AG04449 (cell line): ENCODE measurements at places on chromosomes 3 and 15.
A peak's percentile ranks its signal among the peaks of the same experiment; 100 is the strongest.

GRCh38 chr3:171455603-171456550, 4.3 kb downstream of the TNIK start:
- DNase-seq, result no peak

- no peak for DNase-seq
Observed at GRCh38 chr3:51063053-51063452, 322.0 kb upstream of the MANF start.

GRCh38 chr15:60635507-60636352, 156.8 kb upstream of the ICE2 start:
- no peak for DNase-seq

- no peak for DNase-seq
Observed at GRCh38 chr3:156416846-156417558, 137.9 kb downstream of the SSR3 start.

- DNase-seq, result no peak
Observed at GRCh38 chr3:152942366-152942765, 107.4 kb downstream of the P2RY1 start.

DNA sequence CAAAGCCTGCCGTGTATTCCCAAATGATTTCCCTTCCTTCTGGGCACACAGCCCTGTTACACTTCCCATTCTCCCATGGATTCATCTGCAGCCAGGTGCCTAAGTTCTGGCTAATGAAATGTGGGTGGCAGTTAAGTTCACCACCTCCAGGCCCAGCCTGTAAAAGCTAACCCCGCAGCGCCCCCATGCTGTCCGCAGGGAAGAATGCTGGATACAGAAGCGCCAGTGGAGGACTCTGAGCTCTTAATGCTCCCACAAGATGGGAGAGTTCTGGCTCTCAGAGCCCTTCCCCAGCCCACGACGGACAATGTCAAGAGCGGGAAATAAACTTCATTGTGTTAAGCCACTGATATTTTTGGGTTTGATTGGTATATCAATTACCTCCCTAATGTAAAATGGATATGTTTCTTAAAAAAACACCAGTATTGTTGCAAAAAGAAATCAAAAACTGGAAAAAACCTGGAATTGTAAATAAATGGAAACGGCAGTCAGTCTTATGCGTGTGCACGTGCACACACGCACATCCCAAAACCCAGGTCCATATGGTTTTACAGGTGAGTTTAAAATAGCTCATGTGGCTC, 37.7 kb upstream of the FGD5 start:
- DNase-seq, result no peak

DNA sequence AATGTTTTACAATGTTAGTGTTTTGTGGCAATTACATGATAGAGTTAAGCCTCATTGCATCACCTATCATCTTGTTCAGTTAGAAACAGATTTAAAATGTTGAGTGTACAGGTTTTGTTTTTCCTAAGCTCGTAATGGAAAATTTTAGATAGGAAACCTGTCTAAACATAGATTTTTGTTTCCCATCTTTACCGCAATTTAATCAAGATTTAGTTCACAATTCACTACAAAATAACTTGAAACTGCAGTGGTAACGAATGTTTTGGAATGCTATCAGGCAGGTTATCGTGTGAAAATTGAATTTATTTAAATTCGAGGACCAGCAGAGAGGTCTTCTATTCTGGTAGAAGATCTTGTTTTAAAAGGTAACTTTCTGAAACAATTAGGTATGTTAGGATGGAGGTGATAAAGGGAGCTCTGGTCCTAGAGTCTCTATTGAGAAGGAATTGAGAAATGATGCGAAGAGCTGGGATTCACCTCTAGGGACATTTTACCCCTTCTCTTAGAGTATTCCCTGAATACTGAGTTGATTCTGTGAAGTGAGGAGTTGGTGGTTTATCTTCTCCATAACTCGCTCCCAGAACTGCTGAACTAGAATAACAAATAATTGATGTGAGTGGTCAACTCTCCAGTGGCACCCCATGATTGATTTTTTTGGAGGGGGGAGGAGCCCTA, 1.4 kb downstream of the DOCK3 start:
- no peak for DNase-seq

- DNase-seq, result no peak
Observed at GRCh38 chr15:50135031-50135551, 16.1 kb upstream of the ATP8B4 start.

GRCh38 chr3:70358978-70359580, 46.6 kb upstream of the MDFIC2 start:
- DNase-seq, result peak; percentile 3

DNA sequence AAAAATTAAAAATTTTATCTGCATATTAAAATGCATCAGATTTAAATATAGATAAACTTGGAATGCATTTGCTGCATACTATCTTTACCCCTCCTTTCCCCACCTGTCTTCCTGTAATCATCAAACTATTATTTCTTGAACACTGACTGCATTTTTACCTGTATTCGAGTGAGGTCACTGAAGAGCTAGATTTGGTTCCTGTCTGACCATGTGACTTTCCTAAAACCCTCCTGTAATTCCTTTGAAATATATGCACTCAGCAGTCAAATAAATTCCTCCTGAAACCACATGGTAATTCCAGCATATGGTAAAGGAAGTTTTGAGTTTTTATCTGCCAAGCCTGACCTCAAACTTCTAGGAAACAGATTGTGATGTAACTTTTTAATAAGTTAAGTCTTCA, 445.6 kb upstream of the FRG2C start:
- DNase-seq, result no peak

GRCh38 chr15:45799508-45799907, 164.7 kb downstream of the SQOR start:
- DNase-seq, result no peak

- DNase-seq, result no peak
Observed at GRCh38 chr15:26634319-26634718, 138.5 kb downstream of the GABRB3 start.

- no peak for DNase-seq
Observed at GRCh38 chr15:28078191-28078719, 20.9 kb downstream of the OCA2 start.

DNA sequence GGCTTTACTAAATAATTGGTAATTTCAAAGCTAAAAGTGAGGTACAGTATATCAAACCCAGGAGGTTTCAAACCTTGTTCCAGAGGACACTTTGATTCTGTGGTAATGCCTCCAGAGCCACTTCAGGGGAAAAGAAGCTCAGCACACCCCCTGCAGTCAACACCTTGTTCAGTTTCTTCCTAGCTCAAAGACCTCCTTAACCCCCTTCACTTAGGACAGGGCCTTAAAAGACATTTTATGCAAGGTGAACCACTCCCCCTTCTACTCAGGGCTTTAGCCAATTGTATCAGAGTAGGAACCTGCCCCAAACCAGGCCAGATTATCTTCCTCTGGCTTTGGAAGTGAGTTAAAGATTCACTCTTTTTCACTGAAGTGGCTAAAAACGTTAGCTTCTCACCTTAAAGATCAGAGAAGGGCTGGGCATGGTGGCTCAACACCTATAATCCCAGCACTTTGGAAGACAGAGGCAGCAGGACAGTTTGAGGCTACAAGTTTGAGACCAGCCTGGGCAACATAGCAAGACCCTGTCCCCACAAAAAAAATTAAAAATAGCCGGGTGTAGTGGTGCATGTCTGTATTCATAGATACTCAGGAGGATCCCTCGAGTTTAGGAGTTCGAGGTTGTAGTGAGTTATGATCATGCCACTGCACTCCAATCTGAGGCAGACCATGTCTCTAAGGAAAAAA, 3.4 kb downstream of the DENND6A start:
- DNase-seq, result no peak

DNA sequence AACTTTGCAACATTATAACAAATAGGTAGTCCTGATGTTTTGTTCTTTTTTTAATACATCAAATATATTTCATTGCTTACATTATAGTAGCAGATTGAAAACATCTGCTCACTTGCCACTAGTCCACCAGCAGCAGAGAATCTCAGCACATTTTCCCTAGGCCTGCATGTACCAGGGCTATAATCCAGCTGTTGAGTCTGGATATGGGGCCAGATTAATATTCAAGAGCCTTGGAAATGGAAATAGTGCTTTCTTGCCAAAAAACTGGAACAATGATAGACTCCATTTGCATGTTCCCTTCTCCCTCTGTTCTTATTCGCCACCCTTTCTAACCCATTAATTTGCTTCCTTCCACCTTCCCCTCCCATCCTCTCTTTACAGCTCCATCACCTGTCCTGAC, 288.0 kb downstream of the EPHA3 start:
- DNase-seq, result no peak

- DNase-seq, result peak; percentile 19
Observed at GRCh38 chr3:21417991-21418390, 333.0 kb downstream of the ZNF385D start.

DNA sequence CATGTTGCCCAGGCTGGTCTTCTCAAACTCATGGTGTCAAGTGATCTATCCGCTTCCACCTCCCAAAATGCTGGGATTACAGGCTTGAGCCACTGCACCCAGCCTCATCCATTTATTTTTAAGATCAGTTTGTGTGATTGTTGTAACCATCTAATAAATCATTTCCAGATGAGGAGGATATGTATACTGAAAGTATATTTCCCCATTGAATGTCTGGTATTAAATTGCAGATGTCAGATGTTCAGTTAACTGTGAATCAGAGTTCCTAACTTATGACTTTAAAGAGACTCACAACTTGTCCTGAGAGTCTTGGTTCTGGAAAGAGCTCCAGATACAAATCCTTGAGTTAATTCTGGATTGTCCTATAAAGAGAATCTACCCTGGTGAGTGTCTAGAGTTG, 62.4 kb downstream of the TRIM71 start:
- DNase-seq, result no peak

GRCh38 chr15:27847775-27848710, 251.1 kb downstream of the OCA2 start:
- no peak for DNase-seq

GRCh38 chr3:114235431-114235830, 1.9 kb downstream of the ZNF80 start:
- no peak for DNase-seq

GRCh38 chr3:176623468-176624150, 573.7 kb downstream of the TBL1XR1 start:
- no peak for DNase-seq

DNA sequence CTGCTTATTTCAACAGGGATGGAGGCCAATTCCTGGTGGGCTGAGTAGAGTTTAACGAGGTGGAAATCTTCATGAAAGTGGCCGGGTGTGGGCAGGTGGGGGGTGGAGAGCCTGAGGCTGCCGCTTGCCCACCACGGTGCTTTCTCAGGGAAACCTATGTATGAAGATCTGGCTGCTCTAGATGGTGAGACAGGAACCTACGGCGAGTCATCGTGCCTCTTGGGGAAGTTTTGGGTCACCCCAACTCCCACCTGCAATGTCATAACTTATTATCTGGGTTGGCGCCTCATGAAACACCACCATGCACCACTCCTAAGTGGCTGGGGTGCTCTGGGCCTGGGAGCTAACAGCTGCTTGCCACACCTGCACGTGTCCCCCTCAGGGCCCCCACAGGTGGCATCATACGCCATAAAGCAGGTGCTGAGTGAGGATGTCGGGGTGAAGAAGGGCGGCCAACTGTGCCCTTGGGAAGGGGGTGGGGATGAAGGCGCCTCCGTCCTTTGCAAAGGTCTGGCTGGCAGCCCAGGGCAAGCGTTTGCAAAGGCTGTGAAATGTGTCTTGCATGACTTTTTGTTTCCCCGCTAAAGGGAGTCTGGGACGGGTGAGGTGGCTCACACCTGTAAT, 27.9 kb upstream of the SNRPA1 start:
- no peak for DNase-seq

- DNase-seq, result no peak
Observed at GRCh38 chr3:159174715-159175692, 373.1 kb downstream of the MFSD1 start.

DNA sequence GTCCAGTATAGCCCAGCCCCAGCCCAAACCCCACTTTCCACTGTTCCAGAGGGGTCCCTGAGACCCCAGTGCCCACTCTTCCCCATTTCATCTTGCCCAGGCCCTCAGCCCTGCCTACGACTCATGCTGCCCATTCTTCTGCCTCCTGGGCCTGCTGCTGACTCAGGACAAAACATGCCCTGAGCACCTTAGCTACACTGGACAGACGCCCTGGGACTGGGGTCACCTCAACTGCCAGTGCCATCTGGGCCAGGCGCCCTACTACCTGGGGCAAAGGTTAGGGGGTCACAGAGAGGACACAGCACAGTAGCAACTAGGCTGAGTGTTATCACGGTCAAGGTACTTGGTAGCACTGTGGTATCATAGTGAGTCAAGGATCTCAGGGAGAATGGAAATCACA, 2.6 kb upstream of the LAMB2 start:
- DNase-seq, result no peak

DNA sequence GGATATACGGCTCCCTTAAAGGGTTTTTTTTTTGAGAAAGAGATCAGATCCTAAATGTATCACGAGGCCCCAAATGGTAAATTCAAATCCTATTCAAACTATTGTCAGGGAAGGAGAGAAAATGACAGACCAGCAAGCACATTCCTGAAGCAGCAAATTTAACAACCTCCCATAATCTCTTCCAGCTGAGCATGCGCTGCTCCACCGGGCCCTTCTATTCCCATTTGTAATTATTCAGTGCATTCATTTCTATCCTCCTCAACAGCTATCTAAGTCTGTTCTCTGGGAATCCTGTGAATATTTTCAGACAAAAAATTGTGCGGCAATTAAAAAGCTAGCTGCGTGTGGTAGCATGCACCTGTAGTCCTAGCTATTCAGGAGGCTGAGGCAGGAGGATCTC, 43.2 kb downstream of the MAGI1 start:
- no peak for DNase-seq

- DNase-seq, result no peak
Observed at GRCh38 chr3:126186749-126187148, 6.4 kb upstream of the ALDH1L1 start.

DNA sequence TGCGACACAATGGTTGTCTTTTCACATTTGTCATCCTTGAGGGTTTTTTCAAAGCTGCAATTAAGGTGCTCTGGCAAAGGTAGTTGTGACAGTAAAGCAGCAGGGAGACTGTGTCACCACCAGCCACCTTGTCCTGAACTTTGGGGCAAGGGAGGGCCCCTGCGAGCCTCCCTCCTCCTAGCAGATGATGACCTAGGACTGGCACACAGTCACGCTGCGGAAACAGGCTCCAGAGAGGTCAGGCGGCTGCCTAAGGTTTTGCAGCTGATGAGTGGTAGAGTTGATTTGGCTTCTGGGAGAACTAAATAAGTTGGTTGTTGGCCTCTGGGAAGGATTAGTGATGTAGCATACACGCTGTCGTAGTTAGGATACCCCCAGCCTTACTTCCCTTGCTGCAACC, 62.7 kb downstream of the PDIA5 start:
- no peak for DNase-seq

GRCh38 chr3:143455480-143455879, 335.9 kb downstream of the CHST2 start:
- DNase-seq, result no peak
